ENCODE measurements at places on chromosomes 16 and 17. TPM values are rescaled to one million over a fixed set of nuclear protein-coding genes. Genes with fewer than 3 reads are reported as not detected.

DNA sequence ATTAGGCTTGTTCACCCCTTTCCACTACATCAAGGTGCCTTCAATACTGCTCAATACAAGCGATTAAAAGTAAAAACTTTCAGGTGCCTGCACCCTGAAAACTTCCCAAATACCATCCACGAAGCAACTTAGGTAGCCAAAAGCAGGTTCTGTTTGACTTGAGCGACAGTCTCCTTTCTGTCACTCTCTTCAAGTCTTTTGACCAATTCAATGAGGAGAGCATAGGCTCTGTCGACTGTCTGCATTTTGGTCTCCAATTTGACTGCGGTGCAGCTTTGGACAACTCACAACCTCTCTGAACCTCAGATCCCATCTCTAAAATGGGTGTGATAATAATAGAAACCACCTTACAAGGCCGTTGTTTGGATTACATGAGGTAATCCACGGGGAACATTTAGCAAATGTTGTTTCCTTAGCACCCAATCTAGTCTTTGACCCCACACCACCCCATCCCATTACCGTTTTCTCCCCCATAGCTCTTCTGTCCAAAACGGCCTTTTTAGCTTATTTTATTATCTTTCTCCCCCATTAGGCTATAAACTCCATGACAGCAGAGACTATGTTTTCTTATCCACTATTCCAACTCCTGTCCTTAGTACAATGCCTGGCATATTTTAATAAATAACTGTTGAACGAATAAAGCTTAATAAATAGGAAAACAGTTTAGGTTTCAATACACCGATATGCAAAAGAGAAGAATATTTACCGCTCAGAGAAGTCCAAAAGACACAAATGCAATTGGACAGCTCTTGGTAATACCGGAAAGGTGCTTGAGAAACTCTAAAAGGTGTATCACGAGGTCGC lies 999 bp downstream of the MARF1 start:
- no peak for DNase-seq

DNA sequence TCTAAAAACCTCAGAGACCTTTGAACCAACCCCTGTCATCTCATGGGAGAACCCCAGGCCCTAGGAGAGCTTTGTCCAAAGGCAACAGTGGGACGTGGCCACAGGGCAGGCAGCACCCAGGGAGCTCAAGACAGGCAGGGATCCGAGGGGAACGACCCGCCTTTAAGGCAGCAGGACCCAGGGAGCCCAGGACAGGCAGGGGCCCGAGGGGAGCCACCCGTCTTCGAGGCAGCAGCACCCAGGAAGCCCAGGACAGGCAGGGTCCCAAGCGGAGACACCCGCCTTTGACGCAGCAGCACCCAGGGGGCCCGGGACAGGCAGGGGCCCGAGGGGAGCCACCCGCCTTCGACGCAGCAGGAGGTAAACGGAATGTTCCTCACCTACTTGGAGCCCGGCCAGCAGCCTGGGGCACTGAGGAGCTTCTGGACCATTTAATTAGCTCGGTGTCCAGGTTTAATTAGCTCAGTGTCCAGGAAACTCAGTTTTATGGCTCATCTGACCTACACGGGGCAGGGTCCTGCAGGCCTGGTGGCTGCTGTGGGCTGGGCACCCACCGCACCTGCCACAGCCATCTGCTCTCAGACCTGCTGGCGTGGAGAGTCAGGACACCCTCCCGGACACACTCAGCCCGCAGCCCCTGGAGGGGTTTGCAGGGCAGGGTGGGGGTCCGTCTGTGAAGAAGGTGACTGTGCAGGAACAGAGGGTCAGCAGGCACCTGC lies 24.4 kb downstream of the PIEZO1 start:
- no peak for DNase-seq

- no peak for DNase-seq
Observed at GRCh38 chr16:12176051-12176450, 199.5 kb downstream of the SNX29 start.

GRCh38 chr16:86821895-86822294 lies 243.5 kb downstream of the FOXL1 start:
- DNase-seq = peak; percentile 37

DNA sequence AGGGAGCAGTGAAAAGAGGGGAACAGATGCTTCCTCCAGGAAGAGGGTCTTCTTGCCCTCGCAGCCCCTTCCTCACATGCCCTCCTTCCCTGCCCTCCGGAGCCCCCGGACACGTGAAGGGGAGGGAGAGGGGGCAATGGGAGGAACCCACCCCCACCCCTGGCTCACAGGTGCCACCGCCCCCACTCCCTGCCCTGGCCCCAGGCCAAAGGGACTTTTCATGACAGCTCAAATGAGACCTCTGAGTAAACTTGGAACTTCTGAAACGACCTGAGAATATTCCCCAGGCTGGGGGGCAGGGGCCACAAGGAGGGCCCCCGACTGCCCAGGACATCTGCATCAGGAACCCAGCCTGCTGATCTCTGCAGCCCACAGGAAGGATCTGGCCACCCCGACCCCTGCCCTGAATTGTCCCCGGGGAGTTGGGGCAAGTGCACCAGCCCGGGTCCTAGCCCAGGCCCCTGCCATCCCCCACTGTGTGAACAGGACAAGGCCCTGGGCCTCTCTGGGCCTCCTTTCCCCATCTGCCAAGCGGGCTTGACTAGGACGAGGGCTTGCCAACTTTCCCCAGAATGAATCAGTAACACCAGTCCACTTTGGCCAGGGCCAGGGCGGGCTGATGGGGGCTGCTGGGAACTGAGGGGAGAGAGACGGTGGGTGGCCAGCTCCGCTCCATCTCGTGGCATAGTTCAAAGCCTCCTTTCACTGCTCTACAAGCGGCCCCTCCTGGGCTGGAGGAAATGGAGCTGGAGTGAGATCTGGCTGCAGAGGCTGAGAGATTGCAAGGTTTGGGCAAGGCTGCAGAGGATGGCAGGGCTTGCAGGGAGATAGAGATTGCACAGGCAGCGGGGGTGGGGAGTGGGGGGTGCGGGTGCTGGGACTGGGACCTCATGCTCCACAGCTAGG lies 3.8 kb downstream of the IL21R start:
- DNase-seq = no peak

DNA sequence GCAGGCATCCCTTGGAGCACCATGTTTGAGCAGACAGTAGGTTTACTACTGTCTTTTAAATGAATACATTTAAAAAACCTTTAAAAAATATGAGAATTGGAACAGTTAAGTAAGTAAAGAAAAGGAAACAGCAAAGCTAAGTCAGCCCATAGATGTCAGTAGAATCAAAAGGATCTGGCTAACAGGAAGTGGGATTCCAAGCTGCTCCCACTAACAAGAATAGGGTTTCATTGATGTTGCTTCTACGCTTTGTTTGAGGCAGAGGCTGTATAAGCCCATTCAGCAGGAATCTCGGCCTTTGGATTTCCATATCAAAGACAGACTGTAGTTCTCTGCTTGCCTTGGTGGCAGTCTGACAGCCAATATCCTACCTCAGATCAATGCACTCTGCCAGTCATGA lies 122.9 kb upstream of the ELAC2 start:
- DNase-seq = no peak

- no peak for DNase-seq
Observed at GRCh38 chr17:10217916-10218315, 19.5 kb upstream of the GAS7 start.

DNA sequence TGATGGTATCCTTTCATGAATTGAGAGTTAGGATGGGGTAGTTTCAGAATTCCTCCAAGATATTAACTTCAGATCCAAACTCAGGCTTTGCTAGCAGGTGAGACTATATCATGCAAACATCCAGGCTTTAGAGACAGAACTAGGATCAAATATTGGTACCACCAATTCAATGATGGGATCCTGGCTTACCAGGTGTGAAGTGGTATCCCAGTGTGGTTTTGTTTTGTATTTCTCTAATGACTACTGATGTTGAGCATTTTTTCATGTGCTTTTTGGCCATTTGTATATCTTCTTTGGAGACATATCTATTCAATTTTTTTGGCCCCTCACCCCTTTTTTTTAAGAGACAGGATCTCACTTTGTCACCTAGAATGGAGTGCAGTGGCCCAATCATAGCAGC lies 57.0 kb downstream of the TOM1L2 start:
- no peak for DNase-seq

GRCh38 chr17:4802228-4802627 lies at the start of gene C17orf114:
Gene C17orf114 (minus strand): TSS chr17:4802328.
- no peak for DNase-seq

DNA sequence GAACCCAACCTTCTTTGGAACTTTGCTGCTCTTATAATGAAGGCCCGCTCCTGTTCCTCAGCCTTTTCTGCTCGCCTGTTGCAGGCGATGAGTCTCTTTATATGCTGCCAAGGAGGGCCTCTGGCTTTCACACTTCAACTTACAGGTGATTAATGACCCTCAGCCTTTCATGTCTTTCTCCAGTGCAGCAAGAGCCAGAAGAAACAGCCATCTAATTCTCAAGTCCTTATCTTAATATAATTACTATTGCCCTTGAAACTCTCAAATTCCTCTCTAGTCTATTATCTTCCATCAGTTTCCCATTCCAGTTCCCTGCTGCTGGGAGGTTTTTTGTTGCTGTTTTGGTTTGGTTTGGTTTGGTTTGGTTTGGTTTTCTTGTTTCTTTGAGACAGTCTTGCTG lies 121.8 kb upstream of the MED13 start:
- DNase-seq = no peak

DNA sequence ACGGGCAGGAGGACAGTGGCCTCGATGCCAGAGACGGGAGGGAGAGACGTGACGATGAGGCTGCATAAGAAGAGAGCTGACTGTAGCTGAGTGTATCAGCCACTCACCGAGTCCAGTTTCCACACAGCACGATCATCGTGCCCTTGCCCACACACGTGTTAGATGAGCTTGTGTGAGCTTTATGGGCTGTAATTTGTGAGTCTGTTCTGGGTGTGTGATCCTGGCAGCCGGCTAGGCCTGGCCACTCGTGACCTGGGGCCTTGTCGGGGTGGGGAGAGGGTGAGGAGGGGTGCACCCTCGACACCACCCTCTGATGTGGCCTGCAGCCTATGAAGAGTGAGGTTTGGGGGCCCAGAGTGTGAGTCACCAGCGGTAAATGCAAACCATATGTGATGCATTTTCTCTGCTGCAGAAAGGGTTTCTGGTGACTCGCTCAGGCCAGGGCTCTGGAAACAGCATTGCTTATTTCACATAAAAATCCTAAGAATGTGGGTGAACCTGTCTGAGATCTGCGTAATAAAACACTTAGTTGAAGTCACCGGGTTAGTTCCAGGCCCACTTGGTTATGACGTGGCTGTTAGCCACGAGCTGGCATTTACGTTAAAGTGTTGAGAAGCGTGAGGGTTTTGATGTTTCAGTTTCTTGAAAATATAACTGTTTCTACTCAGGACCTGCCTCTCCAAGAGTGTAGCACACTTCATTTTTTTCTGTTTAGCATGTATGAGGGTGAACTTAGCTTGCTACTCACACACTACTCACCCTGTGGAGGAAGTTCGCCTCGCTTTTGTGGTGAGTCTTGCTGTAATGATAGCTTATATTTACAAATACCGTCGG lies 4.2 kb downstream of the METRNL start:
- peak; percentile 85 for DNase-seq

GRCh38 chr16:62969711-62970318 lies 933.6 kb upstream of the CDH8 start:
- DNase-seq = no peak

DNA sequence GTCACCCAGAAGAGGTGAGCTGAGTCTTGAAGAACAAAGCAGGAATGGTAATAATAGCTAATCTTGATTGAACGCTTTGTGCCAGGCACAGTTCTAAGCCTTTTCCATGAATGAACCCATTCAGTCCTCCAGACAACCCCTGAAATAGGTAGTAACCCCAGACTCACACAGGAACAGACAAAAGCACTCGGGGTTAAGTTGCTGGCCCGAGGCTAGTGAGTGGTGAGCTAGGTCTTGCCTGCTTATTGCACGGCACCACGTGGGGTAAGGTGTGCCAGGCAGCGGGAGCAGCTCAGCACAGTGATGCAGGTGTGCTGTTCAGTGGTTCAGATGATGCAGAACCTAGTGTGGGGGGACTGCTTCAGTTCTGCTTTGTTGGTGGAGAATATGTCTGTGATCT lies 181.6 kb downstream of the RAB11FIP4 start:
- no peak for DNase-seq

DNA sequence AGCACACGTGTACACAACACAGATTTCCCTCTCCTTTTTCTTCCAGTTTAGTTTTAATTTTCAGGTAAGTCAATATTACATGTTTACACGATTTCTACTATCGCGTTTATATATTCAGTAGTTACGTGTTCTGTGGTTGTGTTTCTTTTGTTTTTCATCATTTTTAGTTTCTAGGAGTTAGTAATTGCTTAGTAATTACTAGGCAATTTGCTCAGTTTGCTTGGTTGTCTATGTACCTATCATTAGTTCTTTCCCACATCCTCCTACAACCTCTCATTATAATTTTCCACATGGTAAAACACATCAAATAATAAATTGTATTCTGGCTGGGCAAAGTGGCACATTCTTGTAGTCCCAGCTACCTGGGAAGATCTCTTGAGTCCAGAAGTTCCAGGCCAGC lies 24.6 kb upstream of the GUCY2D start:
- DNase-seq = no peak

- no peak for DNase-seq
Observed at GRCh38 chr17:50529849-50530248, 2.7 kb upstream of the EPN3 start.

- no peak for DNase-seq
Observed at GRCh38 chr17:39794249-39794970, 56.7 kb downstream of the GRB7 start.

GRCh38 chr16:11179574-11179973 lies 76.4 kb downstream of the SOCS1 start:
- DNase-seq = no peak

- no peak for DNase-seq
Observed at GRCh38 chr17:7707446-7707845, 2.4 kb downstream of the EFNB3 start.

GRCh38 chr17:31586946-31587345 lies 195.5 kb downstream of the RAB11FIP4 start:
- DNase-seq = peak; percentile 64

Gene LGALS3BP
- total RNA-seq = 403 TPM

Gene CTRB1
- not detected for total RNA-seq

Gene GUCY2D
- not detected for total RNA-seq

Gene BICDL2
- not detected for total RNA-seq

Gene DLX4
- total RNA-seq = 0.06 TPM

Gene KCNH4
- total RNA-seq = not detected

Gene TNFSF12
- 20.7 TPM for total RNA-seq
